ENCODE measurements at places on chromosomes 1 and 21.
A peak's percentile ranks its signal among the peaks of the same experiment; 100 is the strongest.

DNA sequence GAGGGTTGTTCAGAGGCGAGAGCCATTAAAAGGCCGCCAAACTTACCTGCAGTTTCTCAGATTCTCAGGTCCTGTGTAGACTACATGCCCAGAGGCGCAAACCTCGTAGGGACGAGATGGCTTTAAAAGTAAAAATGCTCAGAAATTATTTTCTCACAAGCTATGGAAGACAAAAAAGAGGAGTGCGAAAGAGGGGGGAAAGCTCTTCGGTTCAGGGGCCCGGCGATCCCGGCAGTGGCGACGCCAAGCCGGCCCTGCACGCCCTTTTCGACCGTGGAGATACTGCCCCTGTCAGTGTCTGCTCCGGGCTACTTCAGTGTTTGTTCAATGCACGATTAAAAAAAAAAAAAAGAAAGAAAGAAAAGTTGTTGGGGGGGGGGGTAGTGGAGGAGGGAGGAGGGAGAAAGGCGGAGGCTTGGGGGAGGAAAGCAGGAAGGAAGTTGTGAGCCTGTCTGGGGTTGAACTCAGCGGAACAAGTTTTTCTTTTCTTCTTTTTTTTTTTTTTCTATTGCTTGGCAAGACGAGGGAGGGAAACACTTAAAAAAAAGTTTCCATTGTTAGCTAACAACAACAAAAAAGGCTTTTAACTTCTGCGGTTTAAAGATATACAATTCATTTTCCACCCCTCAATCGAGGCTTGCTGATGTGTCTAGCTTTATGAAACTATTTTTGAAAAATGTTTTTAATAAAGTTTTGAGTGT is at the start of gene ITPKB:
Gene ITPKB (minus strand): TSS at position 288 of the 701 bp plus-strand sequence. CDS start 1,824 bp downstream, outside the sequence.
- peak; percentile 59 for DNase-seq

DNA sequence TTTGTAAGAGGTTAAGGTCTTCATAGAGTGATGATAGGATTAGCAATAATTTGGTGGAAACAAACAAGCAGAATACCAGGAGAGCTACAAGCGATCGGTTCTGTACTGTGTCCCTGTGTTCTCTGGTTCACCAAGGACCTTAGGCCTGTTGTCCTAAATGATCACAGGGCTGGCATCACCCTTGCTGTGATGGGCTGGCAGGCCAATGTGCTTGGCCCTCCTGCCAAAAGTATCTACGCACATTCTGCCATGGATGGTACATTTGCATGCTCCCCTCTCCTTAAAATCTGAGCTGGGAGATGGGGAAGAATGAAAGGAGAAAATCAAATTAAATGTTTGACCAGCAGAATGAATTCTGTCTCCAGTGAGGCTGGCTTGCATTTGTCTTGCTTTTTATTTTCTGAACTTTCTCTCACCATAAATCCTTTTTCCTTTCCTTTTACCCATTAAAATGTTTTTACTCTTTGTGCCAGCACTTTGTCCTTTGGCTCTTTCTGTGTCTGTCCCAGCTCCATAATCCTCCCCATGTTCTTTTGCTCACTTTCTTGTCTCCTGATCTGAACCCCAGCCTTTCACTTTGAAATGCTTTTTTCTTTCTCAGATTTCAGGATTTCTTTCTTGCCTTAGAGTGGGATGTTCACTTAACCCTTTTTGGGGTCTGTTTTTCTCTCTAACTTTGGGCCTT is 51.7 kb downstream of the PBX1 start:
- no peak for DNase-seq

GRCh38 chr1:214422137-214422671 is 129.2 kb downstream of the PTPN14 start:
- DNase-seq: no peak

- DNase-seq: peak; percentile 59
Measured at GRCh38 chr1:156838972-156839371, 19.9 kb downstream of the INSRR start.

DNA sequence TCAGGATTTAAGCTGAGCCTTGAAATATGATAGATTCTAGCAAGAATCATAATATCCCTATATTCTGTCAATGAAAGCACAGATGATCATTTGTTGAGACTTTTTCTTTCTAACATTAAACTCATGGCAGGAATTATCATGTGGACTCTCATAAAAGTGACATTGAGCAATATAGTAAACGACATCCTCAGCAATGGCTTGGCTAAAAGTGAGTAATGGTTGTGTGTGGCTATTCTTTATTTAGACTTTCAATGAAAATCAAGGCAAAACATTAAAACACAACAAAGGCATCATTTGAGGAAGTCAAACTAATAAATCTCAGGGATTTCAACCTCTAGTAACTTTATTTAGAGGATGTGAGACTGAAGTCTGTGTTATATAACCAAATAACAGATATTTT is 257.8 kb upstream of the ADGRL4 start:
- DNase-seq: no peak

DNA sequence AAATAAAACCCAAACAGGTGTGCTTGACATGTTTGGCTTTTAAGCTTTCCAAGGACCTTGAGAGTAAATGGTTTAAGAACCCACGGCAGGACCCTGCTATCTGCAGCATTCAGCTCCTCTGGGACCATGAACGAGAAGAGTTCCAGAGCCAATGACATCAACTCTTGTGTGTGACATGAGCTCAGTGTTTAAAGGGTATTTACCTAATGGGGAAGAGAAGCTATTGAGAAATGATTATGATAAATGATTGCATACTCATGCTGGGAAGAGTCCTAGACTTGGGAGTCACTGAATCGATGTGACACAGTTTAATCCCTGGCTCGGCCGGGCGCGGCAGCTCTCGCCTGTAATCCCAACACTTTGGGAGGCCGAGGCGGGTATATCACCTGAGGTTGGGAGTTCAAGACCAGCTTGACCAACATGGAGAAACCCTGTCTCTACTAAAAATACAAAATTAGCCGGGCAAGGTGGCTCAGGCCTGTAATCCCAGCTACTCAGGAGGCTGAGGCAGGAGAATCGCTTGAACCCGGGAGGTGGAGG is 55.4 kb downstream of the KANK4 start:
- no peak for DNase-seq

- DNase-seq: no peak
Measured at GRCh38 chr1:50252196-50252595, 143.5 kb downstream of the ELAVL4 start.
